CD4-positive, alpha-beta T cell treated with Interleukin-2 at 100 ng/mL for 4 hours (primary cell): ENCODE measurements at places on chromosomes 5 and 9.

- DNase-seq, result no peak
These were observed 59.1 kb downstream of the TNFSF15 start for GRCh38 chr9:114746591-114747346.

GRCh38 chr5:88836195-88836838, 46.7 kb downstream of the MEF2C start:
- no peak for DNase-seq

DNA sequence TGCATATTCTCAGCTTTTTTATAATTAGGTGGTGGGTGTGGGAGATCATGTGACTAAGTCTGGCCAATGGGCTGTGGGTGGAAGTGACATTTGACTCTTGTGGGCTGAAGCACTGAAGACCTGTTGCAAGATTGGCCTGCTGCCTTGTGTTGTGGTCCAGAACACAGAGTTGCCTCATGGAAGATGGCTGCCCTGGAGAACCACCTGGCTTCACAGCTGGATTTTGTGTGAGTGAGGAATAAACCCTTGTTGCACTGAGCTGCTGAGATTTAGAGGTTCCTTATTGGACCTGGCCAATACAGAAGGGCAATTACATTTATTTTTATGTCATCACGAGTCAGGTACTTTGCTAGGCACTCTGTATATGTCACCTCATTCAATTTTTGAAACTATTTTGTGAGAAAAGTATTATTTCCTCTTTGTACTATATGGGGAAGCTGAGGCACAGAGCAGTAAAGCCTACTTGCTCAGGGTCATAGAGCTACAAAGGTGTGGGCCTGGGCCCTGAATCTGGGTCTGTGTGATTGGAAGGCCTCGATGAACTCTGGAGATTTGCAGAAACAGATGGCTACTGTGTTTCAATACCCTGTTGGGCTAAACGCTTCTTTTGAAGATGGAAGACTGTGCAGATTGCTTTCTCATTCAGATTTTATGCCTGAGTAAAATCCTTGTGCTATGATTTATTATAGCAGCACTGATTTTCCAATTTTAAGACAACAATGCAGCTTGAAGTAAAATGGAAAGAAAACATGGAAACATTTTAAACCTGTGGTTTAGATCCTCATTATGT, 71.2 kb upstream of the TBC1D2 start:
- DNase-seq, result no peak

- no peak for DNase-seq
These were observed 151.7 kb upstream of the ZNF366 start for GRCh38 chr5:72658761-72659540.

DNA sequence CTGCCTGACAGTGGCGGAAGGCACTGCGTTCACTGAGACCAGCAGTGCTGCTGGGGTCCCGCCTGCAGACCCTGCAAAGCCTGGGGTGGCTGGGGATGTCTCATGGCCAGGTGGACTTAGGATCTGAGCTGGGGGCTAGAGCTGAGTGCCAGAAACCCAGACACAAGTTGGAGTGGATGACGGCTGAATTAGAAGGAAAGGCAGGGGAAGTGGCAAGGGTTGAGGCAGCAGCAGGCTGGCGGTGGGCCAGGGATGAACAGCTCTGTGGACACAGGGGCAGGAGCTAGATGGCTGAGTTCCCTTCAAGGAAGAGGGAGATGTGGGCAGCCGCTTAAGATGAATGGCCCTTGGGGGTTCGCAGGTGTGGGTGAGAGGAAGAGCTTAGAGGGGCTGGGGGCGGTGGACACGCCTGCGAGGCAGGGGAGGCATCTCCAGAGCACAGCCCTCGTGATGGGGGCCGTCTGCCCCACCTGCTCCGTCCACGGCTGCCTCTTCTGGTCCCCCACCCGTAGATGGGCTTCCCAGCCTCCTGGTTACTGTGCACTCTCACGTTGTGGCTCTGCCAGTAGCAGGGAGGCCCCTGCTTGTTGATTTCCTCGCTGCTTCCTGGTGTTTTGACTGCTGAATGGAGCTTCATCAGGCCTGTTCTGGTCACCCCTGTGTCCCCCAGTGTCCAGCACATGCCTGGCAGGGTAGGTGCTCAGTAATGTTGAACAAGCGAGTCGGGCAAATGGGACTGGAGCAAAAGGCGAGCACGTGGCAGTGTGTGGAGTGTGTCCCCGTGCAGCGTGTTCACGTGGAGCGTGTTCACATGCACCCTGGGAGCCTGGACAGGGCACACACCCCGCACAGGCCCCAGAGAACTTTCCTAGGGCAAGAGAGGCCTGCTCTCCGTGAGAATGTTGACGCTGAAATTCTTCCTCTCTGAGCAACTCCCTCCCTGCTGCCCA, 168.2 kb downstream of the CACNA1B start:
- no peak for DNase-seq

DNA sequence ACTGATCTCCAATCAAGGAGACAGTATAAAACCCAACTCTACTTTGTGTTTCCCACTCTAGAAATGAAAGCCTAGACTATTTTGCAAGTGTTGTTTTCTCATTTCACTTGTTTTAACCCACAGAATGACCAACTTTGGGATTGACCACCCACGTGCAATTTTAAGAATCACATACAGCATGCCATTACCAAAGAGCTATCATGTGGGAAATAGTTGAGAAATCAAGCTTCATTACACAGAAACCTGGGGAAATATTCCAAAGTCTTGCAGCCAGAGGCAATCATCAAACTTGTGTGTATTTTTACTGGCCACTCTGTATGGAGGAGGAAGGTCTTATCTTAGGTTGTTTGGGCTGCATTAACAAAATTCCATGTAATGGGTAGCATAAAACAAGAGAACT, 451.4 kb upstream of the DAB2 start:
- DNase-seq, result no peak

GRCh38 chr9:78970375-78970774, 601.4 kb upstream of the TLE4 start:
- no peak for DNase-seq

DNA sequence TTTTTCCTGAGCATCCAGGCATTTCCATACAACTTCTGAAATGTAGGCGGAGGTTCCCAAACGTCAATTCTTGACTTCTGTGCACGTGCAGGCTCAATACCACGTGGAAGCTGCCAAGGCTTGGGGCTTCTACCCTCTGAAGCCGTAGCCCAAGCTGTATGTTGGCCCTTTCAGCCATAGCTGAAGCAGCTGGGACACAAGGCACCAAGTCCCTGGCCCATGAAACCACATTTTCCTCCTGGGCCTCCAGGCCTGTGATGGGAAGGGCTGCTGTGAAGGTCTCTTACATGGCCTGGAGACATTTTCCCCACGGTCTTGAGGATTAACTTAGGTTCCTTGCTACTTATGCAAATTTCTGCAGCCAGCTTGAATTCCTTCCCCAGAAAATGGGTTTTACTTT, 103.6 kb downstream of the NREP start:
- DNase-seq, result no peak

DNA sequence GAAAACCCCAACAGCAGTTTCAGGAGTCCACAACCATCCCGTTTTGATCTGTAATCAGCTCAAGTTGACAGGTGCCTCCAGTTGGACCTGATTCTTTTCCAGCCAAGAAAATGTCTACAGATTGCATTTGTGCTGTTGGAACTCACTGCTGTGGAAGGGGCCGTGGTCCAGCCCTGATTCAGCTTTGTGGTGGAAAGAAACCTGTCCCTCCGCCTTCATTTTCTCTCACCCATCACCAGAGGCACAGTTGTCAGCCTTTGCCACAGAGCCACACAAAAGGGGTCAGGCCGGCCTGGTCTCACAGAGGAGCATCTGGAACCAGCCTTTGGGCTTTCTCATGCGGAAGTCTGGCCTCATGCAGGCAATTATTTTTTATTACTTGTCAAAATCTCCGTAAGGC, 483.6 kb downstream of the GADD45G start:
- no peak for DNase-seq

DNA sequence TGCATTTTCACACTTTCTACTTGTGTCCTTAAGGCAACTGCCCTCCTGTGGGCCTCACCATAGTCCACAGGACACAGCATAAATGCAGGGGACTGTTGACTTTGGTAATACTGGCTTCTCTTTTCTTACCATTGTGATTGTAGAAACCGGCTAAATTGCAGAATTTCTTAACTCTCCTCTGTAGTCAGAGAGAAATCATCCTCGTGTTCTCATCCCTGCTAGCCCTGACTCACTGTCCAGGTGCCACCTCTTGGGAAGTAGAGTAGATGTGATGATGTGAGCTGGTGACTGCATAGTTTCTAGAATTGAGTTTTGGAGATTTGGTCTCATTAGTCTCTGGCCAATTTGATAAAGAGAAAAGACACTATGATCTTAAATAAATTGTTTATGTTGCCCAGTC, 5.5 kb downstream of the PHF24 start:
- DNase-seq, result no peak

- DNase-seq, result no peak
These were observed 224.9 kb downstream of the CACNA1B start for GRCh38 chr9:138102246-138103051.

DNA sequence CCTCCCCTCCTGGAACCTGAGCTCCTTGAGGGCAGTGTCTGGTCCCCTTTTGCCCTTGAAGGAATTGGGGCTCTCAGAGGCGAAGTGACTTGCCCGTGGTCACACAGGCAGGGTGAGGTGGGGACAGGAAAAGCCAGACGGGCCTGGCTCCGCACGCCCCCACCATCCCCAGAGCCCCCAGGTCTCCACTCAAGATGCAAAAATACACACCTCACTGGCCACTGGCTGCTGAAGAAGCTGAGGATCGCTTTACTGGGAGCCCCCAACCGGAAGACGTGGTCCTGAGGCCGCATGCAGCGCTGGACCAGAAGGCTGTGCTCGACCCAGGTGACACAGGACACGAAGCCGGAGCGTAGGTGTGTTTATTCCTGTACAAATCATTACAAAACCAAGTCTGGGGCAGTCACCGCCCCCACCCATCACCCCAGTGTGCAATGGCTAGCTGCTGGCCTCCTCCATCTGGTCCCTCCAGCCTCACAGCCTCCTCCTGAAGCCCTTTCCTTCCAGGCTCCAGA, 7.6 kb upstream of the AK1 start:
- DNase-seq, result no peak

DNA sequence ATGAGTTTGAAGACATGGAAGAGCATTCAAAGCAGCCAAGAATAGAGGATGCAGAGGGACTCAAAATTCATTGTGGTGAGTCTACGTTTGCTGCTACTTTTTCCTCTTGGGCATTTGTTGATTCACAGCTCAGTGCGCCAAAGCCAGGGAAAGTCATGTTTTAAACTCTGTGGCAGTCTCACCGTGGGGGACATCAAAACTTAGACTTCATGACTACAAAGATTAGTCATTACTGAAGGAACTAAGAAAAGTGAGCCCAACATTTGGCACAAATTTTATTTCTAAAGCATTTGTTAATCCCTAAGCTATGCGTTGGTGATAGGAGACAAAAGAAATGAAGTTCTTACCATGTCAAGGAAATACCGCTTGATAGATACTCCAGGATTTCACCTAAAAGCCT, 73.7 kb upstream of the MTAP start:
- DNase-seq, result no peak

DNA sequence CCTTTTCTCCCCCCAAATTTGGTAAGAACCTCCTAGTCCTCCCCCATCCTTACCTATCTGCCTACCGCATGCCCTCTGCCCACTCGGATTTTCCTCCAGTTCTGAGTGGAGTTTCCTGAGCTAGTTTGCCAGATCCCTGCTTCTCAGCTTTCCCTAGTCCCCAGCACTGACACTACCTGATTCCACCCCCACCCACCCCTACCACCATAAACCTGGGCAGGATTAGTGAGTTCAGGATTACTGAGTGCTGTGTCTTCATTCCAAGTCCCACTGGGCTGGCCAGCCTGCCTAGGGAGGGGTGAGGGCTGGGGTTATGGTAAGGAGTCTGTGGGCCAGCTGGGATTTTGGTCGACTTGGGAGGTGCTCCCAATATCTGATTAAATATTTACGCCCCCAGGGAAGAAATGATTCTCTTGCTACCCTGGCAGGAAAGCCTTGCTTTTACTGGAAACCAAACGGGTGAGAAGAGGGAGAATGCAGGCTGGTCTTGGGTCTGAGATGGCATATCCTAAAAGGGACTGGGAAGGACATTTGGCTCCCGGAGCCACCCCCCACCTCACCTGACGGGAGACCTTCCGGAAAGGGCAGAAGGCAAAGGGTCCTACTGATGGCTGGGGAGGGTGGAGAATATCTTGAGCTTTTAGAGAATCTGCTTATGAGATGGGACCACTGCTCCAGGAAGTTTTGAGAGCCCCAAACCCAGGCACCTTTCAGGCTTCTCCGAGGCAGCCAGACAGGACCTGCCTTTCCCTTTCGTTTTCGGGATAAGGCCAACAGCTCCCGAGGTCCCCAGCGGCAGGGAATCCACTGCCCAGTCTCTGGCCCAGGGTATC, 3.7 kb downstream of the PITX1 start:
- no peak for DNase-seq

DNA sequence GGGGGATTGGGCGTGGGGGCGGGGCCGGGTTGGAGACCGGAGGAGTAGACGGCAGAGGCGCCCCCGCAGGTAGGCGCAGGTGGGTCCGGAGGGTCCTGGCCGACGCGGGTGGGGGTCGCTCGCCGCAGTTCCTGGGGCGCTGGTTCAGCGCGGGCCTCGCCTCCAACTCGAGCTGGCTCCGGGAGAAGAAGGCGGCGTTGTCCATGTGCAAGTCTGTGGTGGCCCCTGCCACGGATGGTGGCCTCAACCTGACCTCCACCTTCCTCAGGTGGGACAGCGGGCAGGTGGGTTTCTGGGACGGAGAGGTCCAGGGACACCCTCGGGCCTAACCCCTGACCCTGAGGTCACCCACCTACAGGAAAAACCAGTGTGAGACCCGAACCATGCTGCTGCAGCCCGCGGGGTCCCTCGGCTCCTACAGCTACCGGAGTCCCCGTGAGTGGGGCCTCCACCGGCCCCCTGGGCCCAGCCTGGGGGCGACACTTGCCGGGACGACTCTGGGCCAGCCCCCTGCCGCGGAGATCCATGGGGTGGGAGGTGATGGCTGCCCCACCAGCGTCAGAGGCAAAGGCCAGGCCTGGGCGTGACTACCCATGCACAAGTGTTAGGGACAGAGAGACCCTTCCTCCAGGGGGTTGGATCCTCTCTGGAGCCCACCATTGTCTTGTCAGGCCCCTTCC, 1.7 kb downstream of the PTGDS start:
- DNase-seq, result no peak

- no peak for DNase-seq
These were observed 68.4 kb downstream of the STK32A start for GRCh38 chr5:147303251-147303650.

- DNase-seq, result no peak
These were observed 28.2 kb downstream of the CNOT6 start for GRCh38 chr5:180522330-180522729.

- DNase-seq, result no peak
These were observed 1584.4 kb downstream of the EFNA5 start for GRCh38 chr5:106086352-106086751.

DNA sequence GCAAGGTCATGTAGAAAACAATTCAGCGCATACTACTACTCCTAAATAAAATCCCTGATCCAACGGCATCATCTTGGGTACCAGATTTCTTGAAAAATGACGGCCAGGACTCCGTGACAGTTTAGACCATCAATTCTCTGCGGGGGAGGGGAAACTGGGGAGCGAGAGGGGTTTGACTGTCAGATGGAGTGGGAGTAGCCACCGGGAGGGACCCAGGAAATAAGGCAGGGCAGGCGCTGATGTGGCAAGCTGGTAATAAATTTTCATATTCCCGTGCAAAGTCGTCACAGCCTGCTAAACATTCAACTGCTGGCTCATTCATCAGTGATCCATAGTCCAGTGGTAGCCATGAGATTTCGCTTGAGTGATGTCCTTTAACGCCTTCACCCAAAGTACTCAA, 457 bp upstream of the CDH18 start:
- no peak for DNase-seq

GRCh38 chr5:134271059-134271458, 45.2 kb upstream of the PPP2CA start:
- DNase-seq, result no peak
